ENCODE measurements at places on chromosomes 4 and X.

DNA sequence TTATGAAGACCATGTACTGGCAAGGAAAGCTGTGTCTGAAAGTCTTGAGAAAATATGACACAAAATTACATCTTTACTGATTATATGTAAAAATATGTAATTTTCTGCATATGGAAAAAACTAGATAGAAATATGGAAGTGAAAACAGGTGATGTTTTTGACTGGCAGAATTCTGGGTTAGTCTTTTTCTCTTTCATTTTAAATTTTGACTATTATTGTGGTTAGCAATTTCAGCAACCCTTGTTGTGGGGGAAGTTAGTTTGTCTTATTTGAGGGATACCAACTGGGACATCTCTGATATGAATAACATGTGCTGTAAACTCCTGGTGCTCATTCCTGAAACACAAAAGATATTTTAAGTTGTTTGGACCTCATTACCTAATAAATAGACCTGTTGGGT is 49.9 kb upstream of the CPEB2 start:
- no peak for DNase-seq

GRCh38 chr4:60189286-60189685 is 1010.8 kb upstream of the ADGRL3 start:
- DNase-seq = no peak

GRCh38 chr4:77354550-77354949 is 197.5 kb downstream of the CCNG2 start:
- DNase-seq = no peak

DNA sequence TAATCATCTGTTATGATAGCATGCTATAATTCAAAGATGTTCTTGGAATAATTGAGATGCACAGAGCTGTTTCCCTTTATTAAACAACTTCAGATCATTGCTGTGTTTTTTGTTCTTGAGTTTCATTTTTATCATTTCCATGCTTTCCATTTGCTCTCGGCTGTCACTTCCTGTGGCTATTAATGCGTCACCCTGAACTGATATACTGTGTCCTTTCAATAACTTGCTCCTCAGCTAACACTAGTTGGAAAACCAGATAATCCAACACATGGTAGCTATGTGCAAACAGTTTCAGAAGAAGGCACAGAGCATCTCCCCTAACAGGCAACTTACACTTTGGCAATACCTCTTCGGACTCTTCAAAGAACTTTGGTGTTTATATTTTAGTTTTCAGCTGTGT is 376.0 kb downstream of the GBA3 start:
- DNase-seq = no peak

DNA sequence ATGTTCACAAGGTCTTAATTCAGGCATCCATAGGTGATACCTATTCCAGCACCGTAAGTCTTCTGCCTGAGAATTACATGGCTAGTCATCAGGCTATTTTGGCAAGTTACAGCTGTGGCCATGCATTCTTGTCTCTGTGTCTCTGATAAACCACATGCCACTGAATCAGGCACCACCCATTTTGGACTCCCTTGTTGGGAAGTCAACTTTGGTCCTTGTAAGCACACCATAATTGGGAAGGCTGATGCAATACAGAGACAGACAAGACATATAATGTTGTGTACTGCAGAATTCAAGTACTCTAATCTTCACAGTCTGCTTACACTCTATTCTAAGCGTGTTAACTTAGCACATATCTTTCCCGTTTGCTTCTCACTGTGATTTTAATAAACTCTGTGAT is 483.7 kb upstream of the FTHL17 start:
- no peak for DNase-seq

GRCh38 chrX:17374619-17375366 is at the start of gene NHS:
Gene NHS, plus strand, starts transcription at chrX:17375200. Its CDS starts 558 bp downstream, at chrX:17375758.
- DNase-seq = peak; percentile 20

- peak; percentile 14 for DNase-seq
Measured at GRCh38 chr4:174314770-174315169, 31.1 kb downstream of the CEP44 start.

DNA sequence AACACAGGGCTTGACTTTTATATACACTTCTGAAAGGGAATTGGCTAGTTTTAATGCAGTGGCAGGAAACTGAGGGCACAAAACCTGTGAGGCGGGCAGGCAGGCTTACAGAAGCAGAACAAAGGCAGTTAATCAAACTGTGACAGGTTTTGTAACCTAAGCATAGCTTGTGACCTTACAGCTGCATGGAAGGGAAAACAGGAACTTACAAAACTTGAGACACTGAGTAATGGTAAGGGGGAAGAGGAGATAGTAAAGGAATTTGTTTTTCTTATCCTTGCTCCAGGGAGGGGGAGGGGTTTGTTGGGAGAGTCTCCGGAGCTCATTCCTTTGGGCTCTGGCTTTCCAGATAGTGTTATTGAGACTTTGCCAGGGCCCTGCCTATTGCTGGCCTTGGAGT is 55.6 kb downstream of the SLITRK4 start:
- DNase-seq = no peak

DNA sequence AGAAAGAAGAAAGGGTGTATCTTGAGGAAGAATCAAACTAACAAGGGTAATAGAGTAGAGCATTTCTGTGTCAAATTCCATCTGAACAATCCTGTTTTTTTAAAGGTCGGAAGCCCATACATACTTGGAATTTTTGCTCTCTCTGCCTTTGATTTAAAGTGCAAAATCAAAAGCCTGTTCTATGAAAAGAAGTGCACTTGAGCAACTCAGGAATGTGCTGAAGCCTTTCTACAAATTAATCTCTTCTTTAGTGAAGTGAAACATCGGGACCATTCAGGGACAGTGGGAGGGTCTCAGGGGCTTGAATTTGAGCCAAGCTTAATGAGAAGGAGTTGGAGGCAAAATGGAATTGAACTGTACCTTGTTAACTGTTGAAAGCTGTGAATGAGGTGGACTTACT is 1008.5 kb upstream of the LCORL start:
- no peak for DNase-seq

- no peak for DNase-seq
Measured at GRCh38 chr4:39464886-39465501, 6.1 kb downstream of the LIAS start.

DNA sequence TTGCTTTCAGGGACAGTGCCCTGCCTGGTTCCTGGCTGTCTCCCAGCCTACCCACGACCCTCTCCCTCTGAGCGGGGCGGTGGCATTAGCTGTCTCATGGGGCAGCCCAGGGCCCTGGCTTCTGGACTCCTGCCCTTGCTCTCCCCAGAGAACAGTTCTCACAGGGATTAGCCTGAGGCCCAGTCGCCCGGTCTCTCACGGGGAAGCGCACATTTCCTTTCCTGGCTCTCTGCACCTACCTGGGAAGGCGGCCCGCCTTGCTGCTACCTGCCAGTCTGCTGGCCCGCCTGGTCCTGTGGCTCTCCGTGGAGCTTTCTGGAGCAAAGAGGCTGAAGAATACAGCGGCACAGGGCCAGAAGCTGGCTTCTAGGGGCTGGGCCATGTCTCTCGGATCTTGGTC is 128.4 kb downstream of the FHDC1 start:
- no peak for DNase-seq

- DNase-seq = no peak
Measured at GRCh38 chrX:122566401-122566800, 617.7 kb upstream of the GRIA3 start.

GRCh38 chrX:68238568-68238967 is 194.7 kb downstream of the OPHN1 start:
- no peak for DNase-seq

GRCh38 chr4:25367877-25368276 is 9.2 kb upstream of the ANAPC4 start:
- no peak for DNase-seq

DNA sequence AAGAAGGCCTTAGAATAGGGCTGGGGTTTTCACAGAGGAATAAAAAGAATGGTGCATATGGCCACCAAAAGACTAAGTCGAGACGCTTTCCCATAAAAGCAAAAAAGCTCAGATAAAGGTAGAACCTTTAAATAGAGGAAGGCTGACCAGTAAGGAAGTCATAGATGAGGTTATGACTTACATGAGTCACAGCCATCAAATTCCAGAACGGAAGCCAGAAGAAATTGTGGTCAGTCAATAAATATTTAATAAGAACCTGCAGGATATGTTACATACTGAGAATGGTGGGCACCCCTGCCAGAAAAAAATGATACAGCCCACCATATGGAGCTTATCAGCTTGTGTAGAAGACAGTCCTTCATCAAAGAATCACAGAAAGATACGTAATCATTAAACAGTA is 120.1 kb downstream of the MANBA start:
- peak; percentile 43 for DNase-seq

GRCh38 chrX:109830704-109831206 is 97.7 kb upstream of the ACSL4 start:
- peak; percentile 41 for DNase-seq

- DNase-seq = no peak
Measured at GRCh38 chr4:145792429-145792828, 112.5 kb downstream of the C4orf51 start.

GRCh38 chr4:151356510-151356909 is 31.1 kb upstream of the SH3D19 start:
- DNase-seq = no peak

- no peak for DNase-seq
Measured at GRCh38 chr4:14879683-14880082, 122.6 kb upstream of the CPEB2 start.

DNA sequence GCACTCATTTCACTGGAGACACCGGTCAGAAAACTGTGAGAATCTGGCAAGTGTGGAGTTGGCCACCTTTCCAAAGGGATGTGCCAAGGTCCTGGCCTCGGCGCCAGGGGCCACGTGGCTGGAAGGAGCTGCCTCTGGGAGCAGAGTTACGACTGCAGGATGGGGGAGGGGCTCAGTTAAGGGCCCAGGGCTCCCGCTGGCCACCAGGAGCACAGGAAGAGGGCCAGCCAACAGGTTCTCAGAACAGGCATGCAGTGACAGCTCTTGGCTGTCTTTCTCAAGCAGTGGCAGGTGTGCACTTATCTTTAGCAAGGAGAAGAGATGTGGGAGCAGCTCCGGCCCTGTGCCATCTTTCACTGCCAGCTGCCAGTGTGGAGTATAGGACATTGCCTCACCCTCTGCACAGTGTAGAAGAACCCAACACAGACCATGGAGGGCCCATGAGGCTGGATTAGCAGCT is 115.9 kb upstream of the RBPJ start:
- no peak for DNase-seq

DNA sequence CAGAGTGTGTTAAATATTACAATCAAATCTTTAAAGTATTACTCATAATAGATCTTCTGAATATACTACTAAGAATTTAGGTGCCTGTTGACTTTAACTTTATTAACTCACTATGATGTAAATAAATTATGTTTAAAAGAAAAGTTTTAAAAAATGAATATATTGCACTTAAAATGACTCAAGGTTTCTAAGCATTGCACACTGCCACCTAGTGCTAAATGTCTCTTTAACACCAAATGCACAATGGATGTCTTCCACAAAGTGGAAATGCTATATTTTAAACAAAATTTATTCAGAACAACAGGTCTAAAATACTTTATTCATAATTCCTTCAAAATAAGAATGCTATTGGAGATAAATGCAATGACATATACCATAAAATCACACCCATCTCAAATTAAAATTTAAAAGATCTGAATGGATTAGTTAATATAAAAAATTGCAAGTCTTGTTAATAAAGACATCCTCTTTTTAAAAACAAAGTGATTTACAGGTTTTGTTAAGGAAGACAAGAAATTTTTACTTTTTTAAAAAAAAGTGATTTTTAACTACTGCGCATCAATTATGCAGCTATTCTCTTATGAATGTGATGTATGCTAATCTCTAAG is 5.5 kb downstream of the INPP4B start:
- DNase-seq = no peak

DNA sequence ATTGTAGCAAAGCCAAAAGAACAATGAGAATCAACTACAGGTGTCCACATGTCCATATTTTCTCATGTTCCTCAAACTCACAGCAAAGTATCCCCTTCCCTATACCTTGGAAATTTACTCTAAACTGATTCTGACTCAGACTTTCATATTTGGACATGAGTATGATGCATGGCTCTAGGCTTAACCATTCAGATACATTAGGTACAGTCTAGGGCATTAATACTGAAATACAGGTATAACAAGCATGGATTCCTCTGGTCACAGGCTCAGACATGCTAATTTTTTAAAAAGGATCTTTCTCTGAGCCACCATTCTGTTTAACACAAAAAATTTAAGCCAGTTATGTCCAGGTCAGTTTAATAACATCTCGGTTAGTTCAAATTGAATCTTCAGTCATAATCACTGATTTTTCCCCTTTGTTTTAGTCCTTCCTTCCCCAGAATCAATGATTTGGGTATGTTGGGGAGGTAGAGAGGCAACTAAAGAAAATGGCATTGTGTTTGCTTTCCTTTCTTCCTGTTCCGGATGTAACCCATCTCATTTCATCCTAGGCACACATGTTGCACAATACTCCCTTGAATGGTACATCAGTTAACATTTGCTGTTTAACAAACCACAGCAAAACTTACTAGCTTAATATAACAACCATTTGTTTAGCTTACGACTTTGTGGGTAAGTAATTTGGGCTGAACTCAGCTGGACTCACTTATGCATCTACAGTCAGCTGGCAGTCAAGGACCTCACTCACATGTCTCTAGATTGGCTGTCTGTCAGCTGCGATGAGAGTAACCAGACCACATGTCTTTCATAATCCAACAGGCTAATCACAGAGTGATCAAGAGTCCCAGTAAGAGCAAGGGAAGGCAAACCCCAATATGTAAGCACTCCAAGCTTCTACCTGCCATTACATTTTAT is 75.3 kb upstream of the GRIA3 start:
- no peak for DNase-seq

DNA sequence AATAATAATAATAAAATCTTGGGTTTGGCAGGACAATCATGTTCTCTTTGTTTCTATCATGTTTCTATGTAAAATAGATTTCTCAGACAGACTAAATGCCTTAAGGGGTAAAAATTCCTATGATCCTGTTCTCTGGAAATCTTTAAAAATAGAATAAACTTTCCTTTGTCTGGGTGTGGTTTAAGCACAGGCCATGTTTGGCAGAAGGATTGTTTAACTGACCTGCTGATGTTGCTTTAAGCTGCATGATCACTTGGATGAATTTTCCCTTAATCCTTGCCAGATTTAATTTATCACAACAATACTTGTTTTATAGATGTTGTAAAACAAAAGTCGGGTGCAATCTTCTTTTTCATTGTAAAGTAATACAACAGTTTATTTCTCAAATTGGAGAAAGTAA is 341.7 kb upstream of the FAT1 start:
- no peak for DNase-seq

DNA sequence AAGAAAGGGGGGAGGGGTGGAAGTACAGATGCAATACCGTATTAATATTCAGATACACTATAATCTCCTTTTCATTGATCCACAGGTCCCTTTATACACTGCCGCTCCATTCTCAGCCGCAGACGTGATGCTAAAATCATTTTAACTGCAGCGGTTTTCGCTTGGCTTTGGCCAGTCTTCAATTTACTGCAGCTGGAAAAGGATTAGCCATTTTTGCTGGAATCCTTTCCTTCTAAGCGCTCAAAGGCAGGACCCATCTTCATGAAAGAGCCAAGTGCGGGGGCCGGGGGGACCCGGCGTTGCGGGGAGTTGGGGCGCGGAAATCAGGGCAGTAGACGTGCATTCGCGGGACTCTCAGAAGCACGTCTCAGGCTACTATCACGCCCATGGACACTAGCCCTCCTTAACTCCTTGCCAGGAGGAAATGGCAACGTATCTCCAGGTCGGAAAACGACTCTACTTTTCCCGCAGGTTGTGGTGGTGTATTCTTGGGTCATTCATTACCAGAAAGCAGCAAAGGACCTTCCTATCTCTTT is 1.7 kb upstream of the PCDH10 start:
- no peak for DNase-seq

Measured in AG09309 (cell line).